Body of pancreas (tissue), 4 donors: ENCODE measurements at places on chromosomes 1 and 21.
A peak's percentile ranks its signal among the peaks of the same experiment; 100 is the strongest.

- DNase-seq: peak; percentile 20
These were observed 2.5 kb upstream of the OLFML3 start for GRCh38 chr1:113976609-113977278.

GRCh38 chr21:34131586-34131985 lies 58.2 kb downstream of the MRPS6 start:
- no peak for DNase-seq

GRCh38 chr1:20893931-20894330 lies 106.8 kb upstream of the HP1BP3 start:
- no peak for DNase-seq

DNA sequence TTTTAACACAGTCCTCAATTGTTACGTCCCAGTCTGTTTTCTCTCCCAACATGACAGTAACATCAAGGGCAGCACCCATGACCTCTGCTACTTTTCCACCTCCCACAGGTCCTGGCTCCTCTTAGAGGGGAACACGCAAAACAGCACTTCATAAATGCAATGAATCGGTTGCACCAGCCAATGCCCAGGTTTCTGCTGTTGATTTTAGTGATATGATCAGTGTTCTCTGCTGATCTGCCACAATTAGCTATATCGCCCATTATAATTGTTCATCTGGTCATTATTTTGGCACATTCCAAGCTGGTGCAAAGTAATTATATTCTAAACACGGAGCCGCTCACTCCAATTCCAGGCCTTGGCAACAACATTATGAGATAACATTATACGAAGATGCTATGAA lies 184.5 kb downstream of the KCNH1 start:
- no peak for DNase-seq

- no peak for DNase-seq
These were observed 228.3 kb downstream of the NCAM2 start for GRCh38 chr21:21226472-21226871.

- peak; percentile 77 for DNase-seq
These were observed 112.7 kb upstream of the JUN start for GRCh38 chr1:58896246-58897183.

DNA sequence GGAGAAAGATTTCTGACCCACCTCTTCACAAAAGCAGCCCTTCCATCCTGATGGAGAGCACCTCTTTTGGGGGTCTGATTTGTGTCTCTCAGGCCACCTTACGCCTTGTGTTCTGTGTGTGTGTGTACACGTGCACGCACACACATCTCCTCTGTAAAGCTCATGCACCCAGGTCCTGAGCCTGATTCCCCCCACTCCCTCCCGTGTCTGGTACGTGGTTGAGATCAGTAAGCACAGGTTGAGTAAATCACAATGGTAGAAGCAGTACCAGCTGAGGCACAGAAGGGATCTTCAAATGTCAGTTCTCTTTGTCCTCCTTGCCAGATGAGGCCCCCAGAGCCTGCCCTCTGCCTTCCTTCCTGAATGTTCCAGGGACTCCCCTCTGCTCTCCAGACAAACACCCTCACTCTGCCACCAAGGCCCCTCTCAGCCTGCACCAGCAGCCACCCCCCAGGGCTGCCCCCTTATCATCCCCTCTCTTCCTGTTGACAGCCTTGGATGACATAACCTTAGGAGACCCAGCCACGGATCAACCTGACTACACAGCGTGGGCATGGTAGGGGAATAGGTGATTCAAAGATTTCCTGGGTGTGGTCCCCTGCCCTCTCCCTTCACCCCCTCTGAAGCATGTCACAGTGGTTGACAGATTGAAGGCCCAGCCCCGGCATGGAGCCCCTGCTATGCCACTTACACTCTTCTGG lies 112.8 kb downstream of the HIVEP3 start:
- DNase-seq: no peak

GRCh38 chr1:95067568-95067967 lies 5.2 kb downstream of the ALG14 start:
- DNase-seq: no peak

DNA sequence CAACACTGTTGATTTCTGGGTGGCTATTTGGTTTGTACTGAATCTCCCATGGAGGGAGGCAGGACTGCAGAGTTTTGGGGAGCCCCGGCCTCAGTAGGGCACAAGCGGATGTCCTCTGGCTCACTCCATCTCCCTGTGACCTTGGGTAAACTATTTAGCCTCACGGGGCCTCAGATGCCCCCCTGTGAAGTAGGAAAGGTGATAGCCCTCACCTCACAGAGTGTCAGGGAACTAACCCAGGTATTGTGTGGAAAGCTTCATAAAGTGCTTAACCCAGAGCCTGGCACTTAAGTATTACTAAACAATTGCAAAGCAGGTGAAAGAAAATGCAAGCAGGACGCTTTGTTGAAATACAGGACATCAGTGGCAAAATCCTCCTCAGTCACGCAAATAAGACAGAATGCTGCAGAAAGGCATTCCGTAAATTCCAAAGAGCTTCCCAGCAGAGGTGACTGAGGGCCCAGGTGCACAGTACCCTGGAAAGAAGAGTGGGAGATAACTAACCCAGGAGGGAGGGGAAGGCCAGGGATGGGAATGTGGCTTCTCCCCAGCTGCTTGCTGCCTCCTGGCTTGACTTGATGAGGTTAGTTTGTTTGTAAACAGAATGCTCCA lies 436.3 kb downstream of the PRDM2 start:
- DNase-seq: no peak

GRCh38 chr1:83583351-83584014 lies 415.4 kb downstream of the TTLL7 start:
- DNase-seq: no peak

DNA sequence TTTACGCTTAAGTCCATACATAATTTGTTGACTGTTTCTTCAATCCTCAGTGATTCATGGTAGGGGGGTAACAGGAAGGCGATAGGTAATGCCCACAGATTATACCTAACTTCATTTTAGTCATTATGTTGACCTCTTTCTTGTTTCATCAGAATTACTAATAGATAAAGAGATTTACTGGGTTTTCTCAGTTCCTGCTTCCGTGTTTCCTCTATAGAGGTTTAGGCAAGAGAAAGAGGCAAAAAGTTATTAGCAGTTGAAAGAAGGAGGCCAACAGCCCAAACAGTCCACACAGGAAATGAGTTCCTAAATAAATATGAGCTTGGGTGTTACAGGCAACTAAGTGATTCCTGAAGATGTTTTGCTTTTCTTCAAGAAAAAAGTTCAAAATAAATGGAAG lies 17.9 kb upstream of the CLCA1 start:
- DNase-seq: no peak

DNA sequence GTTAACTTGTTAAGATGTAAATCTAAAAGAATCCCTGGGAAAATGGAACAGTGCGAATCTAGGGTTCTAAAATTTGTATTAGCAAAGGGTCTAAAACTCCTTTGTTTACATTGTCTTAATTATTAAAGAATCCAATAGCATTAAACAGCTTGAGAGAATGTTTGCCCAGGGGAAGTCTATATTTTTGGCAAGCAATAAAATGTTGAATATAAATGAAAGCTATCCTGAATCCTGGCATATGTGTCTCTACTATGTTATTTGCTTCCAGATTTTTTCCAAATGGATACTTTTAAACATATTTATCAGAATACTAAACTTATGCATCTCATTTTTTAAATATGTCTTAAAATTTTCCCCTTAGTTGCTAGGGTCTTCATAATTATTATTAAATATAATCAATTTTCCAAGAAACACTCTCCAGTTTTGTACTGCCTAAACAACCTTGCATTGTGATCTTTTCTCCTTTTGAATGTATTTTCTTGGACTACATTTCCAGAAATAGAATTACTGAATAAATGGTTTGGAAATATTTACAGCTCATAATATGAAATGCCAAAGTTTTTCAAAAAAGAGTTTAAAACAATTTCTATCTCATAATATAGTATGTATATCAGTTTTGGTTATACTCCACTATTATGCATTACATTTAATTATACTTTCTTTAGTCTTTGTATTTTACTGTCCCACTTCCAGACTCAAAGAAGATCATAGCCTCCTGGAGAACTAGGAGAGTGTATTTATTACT lies 304.8 kb downstream of the USP25 start:
- no peak for DNase-seq

GRCh38 chr1:215094381-215094780 lies 11.8 kb downstream of the KCNK2 start:
- DNase-seq: no peak

- DNase-seq: no peak
These were observed 116.3 kb downstream of the PEX14 start for GRCh38 chr1:10591010-10591409.

DNA sequence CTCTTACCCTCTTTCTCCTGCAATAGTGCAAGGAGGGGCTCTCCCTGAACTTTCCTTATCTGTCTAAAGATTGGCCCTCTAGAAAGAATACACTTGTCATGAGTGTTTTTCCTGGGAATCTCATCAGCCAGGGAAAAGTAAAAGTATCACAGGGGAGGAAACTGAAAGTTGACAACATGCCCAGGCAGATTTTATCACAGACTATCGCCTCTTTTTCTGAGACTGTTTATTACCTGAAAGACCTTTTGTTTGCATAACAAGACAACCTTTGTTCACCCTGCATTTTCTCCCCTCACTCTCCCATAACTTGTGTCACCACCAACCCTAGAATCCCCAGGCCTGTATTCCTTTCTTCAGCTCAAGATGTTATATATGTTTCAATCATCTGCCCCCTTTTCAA lies 794.7 kb upstream of the ADAMTS5 start:
- DNase-seq: no peak

DNA sequence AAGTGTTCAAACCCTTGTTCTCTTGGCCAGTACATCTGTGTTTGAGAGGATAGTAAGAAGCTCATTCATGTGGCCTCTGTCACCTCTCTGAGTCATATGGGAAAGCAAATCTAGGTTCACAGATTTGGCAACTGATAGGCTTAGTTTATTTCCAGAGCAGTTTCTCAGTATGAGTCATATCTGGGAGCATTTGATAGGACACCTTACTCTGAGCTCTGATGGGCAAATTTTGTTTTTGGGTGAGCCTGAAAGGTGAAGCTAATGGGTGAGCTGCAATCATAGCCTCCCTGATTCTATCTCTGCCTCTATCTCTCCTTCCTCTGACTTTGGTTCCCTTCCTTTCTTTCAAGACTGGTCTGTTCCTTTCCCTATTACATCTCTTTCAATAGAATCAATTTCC lies 134.4 kb downstream of the S1PR1 start:
- DNase-seq: no peak

GRCh38 chr1:168333562-168334276 lies 53.0 kb downstream of the TBX19 start:
- no peak for DNase-seq

DNA sequence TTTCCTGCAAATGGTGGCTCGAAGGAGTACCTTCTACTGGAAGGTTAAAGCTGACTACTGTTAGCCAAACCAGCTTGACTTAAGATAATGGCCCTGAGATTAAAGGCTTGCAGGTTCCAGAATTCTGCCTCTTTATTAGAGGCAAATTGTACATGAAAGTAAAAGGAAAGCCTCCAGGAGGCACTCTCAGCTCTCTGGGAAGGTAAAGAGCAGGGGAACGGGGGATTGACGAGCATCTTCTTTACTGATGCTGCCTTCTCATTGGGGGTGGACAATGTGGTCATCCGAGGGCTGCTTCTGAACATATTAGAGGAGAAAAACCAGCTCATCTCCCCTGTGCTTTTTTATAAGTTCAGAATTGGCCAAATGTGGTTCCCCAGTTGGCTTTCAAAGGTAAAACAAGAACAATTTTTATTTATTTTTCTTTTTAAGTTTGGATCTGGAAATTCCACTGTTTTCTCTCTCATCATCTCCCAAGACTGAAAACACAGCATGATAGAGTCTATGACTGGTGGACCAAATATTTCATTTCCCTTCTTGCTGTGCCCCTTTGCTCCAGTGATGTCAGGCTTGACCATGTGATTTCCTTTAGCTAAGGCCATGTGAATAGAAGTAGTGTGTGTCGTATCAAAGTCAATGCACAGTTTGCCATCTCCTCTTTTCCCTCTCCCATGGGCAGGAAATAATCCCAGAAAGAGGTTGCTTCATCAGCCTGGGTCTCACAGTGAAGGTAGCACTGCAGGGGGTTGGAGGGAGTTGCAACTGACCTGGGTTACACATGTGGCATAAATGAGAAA lies 292.7 kb downstream of the PRDM2 start:
- DNase-seq: no peak

DNA sequence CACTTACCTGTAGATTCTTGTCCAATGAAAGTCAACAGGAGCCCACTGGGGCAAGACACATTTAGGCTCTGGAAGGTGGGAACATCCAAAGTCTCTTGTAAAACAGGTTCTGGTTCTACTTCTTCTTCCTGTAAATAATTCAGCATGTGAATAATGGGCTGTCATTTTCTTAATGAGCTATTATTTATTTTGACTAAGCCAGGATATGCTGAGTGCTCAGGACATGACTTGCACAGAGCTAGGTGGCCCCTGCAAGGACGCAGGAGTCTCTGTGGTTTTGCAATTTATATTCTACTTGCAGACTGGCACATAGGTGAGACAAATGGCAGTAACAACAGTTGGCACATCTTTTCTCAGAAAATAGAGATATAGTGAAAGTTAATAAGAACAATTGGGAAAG lies 98.7 kb downstream of the WDR3 start:
- no peak for DNase-seq

DNA sequence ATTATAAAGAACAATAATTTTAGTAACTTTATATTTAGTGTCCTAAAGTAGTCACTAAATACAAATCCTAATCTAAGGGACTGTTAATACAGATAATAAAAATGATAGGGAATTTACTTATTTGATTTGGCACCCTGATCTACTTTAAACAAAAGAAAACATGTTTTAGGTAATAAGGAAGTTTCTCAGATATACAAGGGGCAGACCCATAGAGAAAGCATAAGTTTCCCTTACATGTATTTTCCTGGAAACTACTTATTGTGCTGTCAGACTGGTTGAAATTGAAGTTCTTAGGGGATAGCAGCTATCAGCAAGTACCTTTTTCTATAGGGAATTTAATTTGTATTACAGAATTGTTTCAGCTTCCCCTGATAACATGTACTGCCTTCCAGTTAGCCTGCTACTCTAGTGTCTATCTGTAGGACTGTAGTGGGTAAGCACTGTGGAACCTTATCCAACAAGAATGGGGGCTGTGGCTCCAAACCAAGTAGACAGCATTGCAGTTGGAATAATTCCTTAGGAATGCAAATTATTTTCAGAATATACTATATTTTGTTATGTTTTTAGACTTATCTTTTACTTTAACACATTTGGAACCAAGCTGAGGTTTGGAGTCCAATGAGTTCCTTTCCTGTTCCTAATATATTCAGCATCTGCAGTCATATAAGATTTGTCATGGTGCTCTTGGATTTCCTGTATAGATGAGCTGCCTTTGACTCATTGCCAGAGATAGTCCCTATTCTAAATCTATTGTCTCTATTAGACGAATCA lies 14.7 kb downstream of the MSH4 start:
- DNase-seq: no peak

- DNase-seq: no peak
These were observed 167.9 kb downstream of the DAB1 start for GRCh38 chr1:57255945-57256344.

GRCh38 chr1:53644496-53644895 lies 94.5 kb downstream of the GLIS1 start:
- no peak for DNase-seq

- DNase-seq: peak; percentile 78
These were observed 296 bp upstream of the RNPEP start for GRCh38 chr1:201982082-201982622.

GRCh38 chr1:57927003-57927402 lies 503.1 kb upstream of the DAB1 start:
- DNase-seq: no peak
